ENCODE measurements at places on chromosomes 7 and 10.

DNA sequence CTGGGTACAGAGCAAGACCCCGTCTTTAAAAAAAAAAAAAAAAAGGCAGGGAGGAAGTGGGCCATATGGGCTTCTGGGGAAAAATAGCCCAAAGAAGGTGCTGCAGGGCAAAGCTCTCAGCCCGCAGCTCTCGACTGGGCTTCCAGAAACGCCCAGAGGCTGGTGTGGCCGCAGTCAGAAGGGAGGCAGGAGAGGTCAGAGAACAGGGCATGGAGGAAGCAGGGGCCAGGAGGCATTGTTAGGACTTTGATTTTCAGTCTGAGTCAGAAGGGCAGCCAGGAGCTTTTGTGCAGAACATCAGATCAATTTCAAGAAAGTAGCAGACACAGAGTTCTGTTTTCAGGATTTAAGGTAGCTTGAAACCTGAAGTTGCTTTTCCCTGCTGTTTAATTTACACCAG is 35.3 kb upstream of the CYTH3 start:
- no peak for DNase-seq

- no peak for DNase-seq
Observed at GRCh38 chr7:85750454-85750949, 563.6 kb upstream of the SEMA3D start.

- DNase-seq, result no peak
Observed at GRCh38 chr10:119770928-119771327, 45.1 kb downstream of the INPP5F start.

GRCh38 chr10:132392184-132392800 is 4.7 kb upstream of the PWWP2B start:
- DNase-seq, result no peak

DNA sequence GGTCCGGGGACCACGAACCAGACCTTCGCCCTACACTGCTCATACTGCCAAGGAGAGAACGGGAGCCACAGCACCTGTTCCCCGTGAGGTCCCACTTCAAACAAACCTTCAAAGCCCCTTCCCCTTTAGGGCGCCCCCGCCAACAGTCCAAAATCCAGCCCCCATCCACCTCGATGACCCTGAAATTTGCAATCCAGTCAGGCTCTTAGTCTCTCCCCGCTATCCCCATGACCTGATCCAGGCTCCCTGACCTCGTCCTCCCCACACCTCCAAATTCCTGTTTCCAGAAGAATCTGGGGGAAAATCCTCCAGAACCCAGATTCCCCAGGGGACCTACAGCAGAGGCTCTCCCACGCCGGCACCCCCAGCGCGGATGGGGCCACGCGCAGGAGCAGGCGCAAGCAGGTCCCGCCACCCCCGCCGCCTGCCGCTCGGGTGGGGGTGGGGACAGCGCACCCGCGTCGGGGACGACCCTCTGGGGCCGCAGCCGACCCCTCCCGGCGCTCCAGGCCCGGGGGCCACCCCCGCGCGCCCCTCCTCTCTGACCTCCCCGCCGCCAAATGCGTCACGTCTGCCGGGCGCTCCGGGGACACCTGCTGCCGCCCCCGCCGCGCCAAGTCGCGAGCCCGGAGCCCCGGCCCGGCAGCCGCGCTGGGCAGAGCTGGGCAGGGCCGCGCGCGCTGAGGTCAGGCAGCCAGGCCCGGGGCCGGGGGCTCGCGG is 753 bp downstream of the CAMK2B start:
- DNase-seq, result no peak

DNA sequence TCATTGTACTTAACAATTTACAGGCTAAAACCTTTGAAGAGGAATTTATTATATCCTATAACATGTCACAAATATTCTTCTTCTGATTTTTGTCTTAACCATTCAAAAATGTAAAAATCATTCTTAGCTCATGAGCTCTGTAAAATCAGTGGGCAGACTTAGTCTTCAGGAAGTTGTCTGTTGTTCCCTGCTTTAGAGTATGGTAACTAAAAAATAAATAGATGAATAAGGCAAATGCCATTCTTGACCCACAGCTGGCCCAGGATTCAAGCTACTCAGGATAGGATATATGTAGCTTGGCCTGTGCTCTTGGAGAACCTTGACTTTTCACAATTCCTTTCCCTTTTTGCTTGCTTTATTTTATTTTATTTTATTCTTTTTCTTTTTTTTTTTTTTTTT is 51.5 kb downstream of the LRRC4 start:
- DNase-seq, result no peak
